ENCODE measurements at places on chromosomes 11 and 22. TPM values are rescaled to one million over a fixed set of nuclear protein-coding genes. Genes with fewer than 3 reads are reported as not detected.

KCNQ1OT1 gene
- total RNA-seq = 4.9 TPM

C11orf42 gene
- not detected for total RNA-seq

TALDO1 gene
- total RNA-seq = 228 TPM

PATE2 gene
- not detected for total RNA-seq

RAPSN gene
- 0.18 TPM for total RNA-seq
